ENCODE measurements at places on chromosomes 6 and 20.
A peak's percentile ranks its signal among the peaks of the same experiment; 100 is the strongest.

DNA sequence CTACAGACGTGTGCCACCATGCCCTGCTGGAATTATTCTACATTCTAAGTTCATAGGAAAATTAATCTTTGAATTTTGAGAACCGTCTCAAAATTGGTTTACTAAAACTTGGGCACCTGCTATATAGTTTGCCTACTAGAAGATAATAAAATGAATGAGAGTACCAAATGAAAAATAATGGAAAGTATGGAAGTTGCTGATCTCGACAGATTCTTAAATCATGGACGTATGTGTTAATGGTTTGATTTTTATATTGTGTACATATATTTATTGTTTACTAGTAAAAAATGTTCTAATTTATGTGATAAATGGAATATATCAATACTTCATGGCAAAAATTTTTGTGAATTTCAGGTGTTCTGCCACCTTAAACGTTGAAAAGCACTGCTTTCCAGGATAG is 60.0 kb downstream of the KIZ start:
- no peak for DNase-seq

- DNase-seq = no peak
Observed at GRCh38 chr6:168134560-168135201, 55.7 kb upstream of the FRMD1 start.

GRCh38 chr6:52399511-52400312 is 20.4 kb upstream of the EFHC1 start:
- DNase-seq = peak; percentile 49

- peak; percentile 22 for DNase-seq
Observed at GRCh38 chr20:58001381-58001780, 227.1 kb downstream of the ANKRD60 start.

DNA sequence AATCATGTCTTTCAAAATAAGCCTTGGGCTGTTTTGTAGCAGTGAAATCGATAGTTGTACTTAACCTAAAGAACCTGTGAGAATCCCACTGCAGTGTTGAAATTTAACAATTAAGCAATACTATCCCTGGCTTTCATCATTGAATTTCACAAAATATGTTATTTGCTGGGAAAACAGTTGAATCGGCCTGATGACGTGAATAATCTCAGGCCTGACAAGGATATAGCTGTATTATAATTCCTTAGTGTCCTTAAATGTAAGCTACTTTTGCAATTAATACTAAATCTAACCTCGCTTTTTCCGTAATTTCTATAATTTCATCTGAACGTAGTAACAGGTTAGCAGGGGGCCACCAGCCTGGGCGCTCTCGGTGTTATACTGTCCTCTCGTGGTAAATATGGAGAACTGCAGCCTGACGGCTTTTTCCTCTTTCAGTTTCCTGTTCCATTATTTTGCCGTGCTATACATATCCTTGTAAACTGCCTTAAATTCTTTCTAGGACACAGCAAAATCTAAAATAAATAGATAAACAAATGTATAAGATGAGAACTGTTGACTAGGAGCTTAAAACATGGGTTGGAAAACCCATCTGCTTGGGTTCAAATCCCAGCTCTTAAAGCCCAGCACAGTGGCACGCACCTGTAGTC is 24.0 kb downstream of the MTFR2 start:
- peak; percentile 30 for DNase-seq

DNA sequence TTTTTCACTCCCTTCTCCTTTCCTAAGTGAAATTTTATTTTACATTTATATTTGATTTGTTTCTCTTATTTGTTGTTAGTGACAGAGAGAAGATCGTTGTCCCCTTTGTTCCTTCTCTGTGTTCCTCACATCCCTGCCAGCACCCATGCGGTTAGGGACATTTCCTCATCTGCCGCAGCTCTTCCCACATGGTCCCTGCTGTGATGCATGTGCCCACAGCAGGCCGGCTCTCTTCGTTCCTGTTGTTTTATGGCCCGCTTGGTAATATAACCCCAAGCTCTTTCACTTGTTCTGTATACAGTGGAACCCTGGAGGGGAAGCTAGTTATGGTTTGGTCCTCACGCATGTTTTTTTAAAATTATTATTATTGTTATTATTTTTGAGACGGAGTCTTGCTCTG is 23.6 kb downstream of the DTD1 start:
- DNase-seq = no peak

DNA sequence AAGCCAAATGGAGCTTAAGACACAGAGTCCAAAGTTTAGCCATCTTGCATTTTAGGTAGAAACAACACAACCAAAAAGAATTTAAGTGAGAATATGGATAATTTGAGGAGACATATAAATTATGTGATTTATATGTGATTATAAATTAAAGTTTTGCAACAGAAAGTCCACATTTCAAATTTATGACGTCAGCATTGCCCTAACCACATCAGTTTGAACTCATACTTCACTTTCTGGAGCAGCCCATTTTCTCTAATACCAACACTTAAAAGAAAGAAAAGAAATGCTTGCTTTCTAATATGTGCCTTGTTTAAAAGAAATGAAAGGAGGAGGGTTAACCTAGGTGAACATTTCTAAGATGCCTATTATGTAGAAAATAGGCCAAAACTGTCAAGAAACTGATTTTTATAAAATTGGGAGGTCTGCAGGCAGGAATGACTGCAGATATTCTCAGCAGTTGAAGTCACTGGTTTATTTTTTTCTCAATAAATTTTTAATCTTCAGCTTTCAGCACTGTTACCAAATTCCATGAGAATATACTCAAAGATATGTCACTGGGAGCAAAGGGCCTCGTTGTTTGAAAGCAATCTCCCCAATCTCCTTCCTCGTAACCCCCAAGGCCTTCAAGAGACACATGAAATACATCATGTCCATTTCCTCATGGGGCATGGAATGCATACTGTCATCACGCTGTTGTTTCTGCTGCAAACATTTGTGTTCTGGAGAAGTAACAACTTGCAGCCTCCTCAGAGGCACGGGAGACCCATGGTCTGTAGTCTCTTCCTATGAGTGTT is 137.8 kb downstream of the SOD2 start:
- no peak for DNase-seq

DNA sequence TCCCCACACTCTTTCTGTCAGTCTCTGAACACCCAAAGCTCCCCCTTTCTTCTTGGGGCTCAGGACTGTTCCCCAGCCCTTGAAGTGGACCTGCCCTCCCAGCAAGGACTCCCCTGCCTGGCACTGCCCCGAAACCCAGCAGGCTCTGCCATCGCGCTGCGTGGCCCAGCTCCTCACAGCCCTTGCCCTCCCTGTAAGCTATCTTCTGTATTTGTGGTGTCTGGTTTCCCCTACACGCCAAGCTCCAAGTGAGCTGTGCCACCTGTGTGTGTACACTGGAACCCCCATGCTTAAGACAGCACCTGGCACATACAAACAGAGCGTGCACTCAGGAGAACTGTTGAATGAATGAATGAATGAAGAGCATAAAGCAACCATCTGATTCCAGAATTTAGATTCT is 57.7 kb downstream of the TMEM242 start:
- no peak for DNase-seq

- DNase-seq = peak; percentile 31
Observed at GRCh38 chr6:167742719-167743303, 83.9 kb upstream of the AFDN start.

GRCh38 chr6:14068133-14068532 is 49.4 kb upstream of the CD83 start:
- peak; percentile 87 for DNase-seq

DNA sequence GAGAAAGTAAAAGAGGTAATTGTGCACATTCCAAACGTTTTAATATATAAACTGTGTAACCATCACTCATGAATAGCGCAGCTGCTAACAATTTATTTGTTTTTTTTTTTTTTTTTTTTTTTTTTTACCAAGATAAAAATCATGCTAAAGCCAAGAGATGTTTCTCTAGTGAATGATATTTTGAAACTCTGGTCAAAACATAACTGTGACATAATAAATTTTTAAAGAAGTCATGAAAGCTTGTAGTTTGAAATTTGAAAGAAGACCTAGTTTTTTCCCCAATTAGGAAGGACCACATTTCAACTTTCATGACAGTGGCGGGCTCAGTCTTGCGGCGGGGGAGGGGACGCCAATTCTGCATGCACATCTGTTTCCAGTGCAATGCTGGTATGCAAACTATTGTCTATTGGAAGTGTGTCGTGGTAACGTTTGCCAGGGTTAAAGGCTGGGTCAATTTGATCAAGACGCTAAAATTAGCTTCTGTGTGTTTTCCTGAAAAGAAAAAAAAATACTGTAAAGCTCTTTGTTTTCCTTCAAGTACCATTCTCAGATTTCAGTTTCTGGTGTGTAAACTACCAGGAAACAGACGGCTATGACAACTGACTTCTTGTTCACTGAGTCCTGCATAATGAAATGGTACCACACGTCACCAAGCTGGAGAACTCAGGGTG is 211.9 kb downstream of the FOXC1 start:
- DNase-seq = peak; percentile 32

- DNase-seq = no peak
Observed at GRCh38 chr20:7656687-7657467, 283.4 kb downstream of the HAO1 start.

DNA sequence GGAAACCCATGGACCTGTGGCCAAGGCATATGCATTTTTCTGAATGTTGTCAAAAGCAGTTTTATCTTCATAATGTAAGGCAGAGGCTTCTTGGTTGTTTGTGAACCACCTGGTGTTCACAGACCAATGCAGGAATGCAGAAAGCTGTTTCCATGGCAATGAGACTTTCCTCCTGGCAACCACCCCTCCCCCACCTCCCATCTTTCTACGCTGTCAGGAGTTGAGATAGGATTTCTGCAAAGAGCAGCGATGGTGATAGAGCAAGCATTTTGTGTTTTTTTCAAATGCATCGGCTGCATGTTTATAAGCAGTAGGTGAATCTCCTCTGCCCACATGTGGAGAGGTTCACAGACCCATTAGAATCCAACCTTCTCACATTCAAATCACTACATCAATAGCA is 114.1 kb upstream of the SMLR1 start:
- DNase-seq = no peak

GRCh38 chr6:113588646-113589045 is 268.5 kb upstream of the MARCKS start:
- DNase-seq = no peak

DNA sequence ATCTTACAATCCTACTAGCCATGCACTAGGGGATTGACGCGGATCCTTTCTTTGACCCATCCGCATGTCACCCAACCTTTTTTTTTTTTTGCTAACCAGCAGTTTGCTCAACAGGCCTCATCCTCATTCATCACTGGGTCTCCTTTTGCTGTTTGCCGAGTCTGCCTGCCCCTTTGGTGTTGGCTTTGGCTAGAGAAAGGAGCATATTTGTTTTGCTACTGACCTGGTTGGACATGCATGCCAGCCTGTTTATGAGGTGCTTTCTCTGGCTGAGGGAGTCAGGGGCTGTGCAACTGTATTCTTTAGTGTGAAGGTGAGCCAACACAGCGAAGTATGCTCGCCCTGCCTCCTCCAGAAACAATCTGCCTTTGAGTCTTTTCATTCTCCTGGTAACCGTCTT is 40.2 kb downstream of the E2F3 start:
- no peak for DNase-seq

DNA sequence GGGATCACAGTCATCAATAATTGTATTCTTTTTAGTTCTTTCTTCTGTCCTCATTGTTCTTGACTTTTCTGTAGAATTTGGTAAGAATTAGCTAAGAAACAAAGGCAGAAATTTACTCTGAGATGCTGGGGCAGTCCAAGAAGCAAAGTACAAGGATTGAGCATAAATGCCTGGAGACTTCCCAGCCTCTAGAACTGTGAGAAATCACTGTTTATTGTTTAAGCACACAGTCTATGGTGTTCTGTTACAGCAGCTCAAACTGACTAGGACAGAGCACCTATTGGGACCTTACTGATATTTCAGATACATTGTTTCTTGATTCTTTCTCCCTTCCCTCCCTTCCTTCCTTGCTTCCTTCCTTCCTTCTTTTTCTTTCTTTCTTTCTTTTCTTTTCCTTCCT is 192.7 kb upstream of the SLC35B3 start:
- no peak for DNase-seq

DNA sequence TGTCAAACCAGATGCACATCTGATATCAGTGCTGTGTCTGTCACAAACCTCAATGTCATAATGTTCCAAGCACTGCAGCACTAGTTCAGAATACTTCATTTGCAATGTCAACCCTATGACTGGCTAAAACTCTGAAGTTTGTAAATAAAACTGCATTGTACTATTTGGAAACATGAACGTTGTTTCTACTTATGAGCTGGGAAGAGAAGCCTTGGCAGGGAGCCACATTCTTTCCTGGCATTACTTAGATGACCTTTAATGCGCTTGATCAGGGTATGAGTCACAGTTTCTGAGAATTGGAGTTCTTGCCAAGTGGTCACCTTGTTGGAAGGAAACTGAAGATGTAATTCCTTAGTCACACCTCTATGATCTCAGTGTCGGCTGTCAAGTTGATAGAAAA is 664.8 kb upstream of the MMS22L start:
- DNase-seq = peak; percentile 9

GRCh38 chr6:143652841-143653331 is 24.9 kb upstream of the PHACTR2 start:
- no peak for DNase-seq

- DNase-seq = no peak
Observed at GRCh38 chr6:170089963-170090362, 200.9 kb downstream of the DLL1 start.

DNA sequence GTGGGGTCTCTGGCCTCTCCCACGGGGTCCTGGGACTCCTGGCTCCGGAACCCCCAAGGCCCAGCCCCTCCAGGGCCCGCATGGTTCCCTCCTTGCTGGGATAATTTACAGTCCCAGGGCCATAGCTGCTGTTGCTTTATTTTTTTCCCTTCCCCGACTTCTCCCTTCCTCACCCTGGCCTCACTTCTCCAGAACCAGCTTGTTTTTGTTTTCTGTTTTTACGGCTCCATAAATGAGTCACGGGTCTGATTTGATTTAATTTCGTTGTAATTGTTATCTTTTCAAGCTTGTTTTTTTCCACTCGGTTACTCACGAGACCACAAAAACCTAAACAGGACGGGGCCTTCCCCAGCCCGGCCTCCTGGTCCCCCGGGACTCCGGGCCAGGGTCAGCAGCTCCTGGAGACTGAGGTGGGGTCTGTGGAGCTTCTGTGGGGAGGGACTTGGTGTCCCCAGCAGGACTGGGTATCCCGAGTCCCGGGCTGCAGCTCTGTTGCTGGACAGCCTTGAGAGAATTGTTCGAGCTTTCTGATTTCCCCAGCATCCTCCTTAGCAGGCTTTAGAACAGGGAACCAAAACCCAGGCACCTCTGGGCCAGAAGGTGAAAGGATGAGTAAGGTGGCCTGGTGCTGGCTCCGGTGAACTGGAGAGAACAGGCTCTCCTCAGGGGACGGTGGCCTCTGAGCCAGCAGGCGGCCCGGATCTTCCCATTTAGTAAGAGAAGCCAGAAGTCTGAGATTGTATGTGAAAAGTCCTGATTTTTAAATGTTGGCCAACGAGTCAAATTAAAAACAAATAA is 94.9 kb downstream of the CEBPB start:
- DNase-seq = no peak

DNA sequence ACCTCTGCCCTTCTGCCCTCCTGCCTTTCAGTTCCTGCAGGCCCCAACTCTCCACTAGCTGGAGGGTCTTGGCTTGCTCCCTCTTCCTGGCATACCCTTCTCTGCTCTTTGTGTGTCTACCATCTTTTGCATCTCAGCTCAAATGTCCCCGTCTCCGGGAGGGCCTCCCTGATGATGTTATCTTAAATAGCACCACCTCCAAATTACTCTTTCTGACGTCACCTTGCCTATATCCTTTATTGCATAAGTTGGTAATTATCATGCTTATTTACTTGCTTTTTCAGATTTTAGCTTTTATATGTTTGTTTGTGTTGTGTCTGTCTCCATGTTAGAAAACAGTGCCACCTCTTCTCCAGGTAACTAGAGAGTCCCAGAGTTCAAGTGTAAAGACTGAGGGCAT is 36.0 kb upstream of the FYN start:
- DNase-seq = no peak

Data from brain microvascular endothelial cell (primary cell).